K562 (cell line): ENCODE measurements at places on chromosomes 4 and X. TPM values are rescaled to one million over a fixed set of nuclear protein-coding genes. Genes with fewer than 3 reads are reported as not detected.

The TMEM31 gene
- total RNA-seq = not detected in 2 replicates

The CETN2 gene
- 17.6 and 19.7 TPM in 2 replicates for total RNA-seq

The PGAM4 gene
- not detected in 2 replicates for total RNA-seq

The CLDN22 gene
- total RNA-seq = not detected in 2 replicates

The CNKSR2 gene
- total RNA-seq = not detected in 2 replicates

The FAM184B gene
- total RNA-seq = not detected in 2 replicates

The CYLC1 gene
- total RNA-seq = not detected in 2 replicates

The CLNK gene
- total RNA-seq = not detected in 2 replicates

The CXCR3 gene
- total RNA-seq = not detected in 2 replicates

The PF4V1 gene
- total RNA-seq = not detected in 2 replicates

The CCDC120 gene
- 3.1 and 3.6 TPM in 2 replicates for total RNA-seq

The NSG1 gene
- total RNA-seq = not detected in 2 replicates

The NEUROG2 gene
- total RNA-seq = 0.07 TPM in 1 of 2 replicates, not detected in the other

The TAPT1 gene
- total RNA-seq = 20.9 and 27.6 TPM in 2 replicates

The ACTRT1 gene
- not detected in 2 replicates for total RNA-seq

The TLR10 gene
- not detected in 2 replicates for total RNA-seq

The ADAM29 gene
- total RNA-seq = not detected in 2 replicates

The NPFFR2 gene
- 0.27 and 0.38 TPM in 2 replicates for total RNA-seq

The ASB12 gene
- 0.18 and 0.33 TPM in 2 replicates for total RNA-seq

The TMEM255A gene
- not detected in 2 replicates for total RNA-seq

The COX18 gene
- 15.3 and 17.5 TPM in 2 replicates for total RNA-seq

The FGFBP2 gene
- total RNA-seq = not detected in 2 replicates

The HSD17B13 gene
- total RNA-seq = 0.18 and 0.20 TPM in 2 replicates

The SULT1B1 gene
- 0.04 TPM in 1 of 2 replicates, not detected in the other for total RNA-seq

The SUPT20HL1 gene
- not detected in 2 replicates for total RNA-seq

The PTPN13 gene
- total RNA-seq = 0.16 and 0.33 TPM in 2 replicates

The AGA gene
- 10.0 and 10.1 TPM in 2 replicates for total RNA-seq

The F8A2 gene
- 0.27 TPM in 1 of 2 replicates, not detected in the other for total RNA-seq

The CFP gene
- 0.89 and 2.0 TPM in 2 replicates for total RNA-seq

The EVC2 gene
- 0.47 and 0.55 TPM in 2 replicates for total RNA-seq

The FAM9C gene
- total RNA-seq = not detected in 2 replicates

The POLN gene
- total RNA-seq = 0.45 and 0.58 TPM in 2 replicates

The SORBS2 gene
- 0.29 and 1.1 TPM in 2 replicates for total RNA-seq

The MTNR1A gene
- not detected in 2 replicates for total RNA-seq

The GPRIN3 gene
- 0.02 TPM in 2 replicates for total RNA-seq

The NKX6-1 gene
- not detected in 2 replicates for total RNA-seq

The DUSP21 gene
- 0.85 and 1.3 TPM in 2 replicates for total RNA-seq

The PCDH10 gene
- total RNA-seq = 0.40 and 0.55 TPM in 2 replicates

The ABCG2 gene
- 0.04 TPM in 1 of 2 replicates, not detected in the other for total RNA-seq

The CFAP99 gene
- 0.18 and 0.22 TPM in 2 replicates for total RNA-seq

The CSAG3 gene
- total RNA-seq = 12.3 and 12.7 TPM in 2 replicates

The SYNPO2 gene
- total RNA-seq = 0.13 and 0.18 TPM in 2 replicates

The HTN1 gene
- not detected in 2 replicates for total RNA-seq

The MSX1 gene
- 6.1 and 6.3 TPM in 2 replicates for total RNA-seq

The SPATA18 gene
- total RNA-seq = 0.09 TPM in 1 of 2 replicates, not detected in the other

The GAGE12J gene
- total RNA-seq = not detected in 2 replicates

The TIGD4 gene
- total RNA-seq = 0.11 and 0.25 TPM in 2 replicates

The ART3 gene
- 0.54 and 0.69 TPM in 2 replicates for total RNA-seq

The MAGEC2 gene
- 56.9 and 57.4 TPM in 2 replicates for total RNA-seq

The SMIM43 gene
- not detected in 2 replicates for total RNA-seq

The TRMT10A gene
- 6.5 and 7.7 TPM in 2 replicates for total RNA-seq

The ZNF630 gene
- 0.27 and 0.29 TPM in 2 replicates for total RNA-seq

The IL15 gene
- total RNA-seq = 0.33 and 0.76 TPM in 2 replicates
